ENCODE measurements at places on chromosomes 3 and 15.
A peak's percentile ranks its signal among the peaks of the same experiment; 100 is the strongest.

DNA sequence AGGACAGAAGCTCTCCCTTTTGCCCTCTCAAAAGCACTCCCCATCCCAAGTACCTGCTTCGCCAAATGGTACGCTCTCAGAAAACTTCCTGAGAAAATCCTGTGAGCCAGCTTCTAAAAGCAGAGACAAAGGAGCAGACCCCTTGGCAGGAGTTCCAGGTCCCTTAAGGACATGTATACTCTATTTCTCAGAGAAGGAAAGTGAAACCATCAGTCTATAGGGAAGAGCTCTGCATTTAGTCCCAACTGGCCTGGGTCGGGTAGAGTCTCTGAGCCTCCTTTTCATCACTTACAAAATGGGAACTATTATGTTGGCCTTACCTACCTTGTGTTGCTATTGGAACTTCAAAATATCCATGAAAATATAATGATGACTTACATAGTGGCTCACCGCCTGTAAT, 19.7 kb downstream of the DAPK2 start:
- DNase-seq, result no peak

DNA sequence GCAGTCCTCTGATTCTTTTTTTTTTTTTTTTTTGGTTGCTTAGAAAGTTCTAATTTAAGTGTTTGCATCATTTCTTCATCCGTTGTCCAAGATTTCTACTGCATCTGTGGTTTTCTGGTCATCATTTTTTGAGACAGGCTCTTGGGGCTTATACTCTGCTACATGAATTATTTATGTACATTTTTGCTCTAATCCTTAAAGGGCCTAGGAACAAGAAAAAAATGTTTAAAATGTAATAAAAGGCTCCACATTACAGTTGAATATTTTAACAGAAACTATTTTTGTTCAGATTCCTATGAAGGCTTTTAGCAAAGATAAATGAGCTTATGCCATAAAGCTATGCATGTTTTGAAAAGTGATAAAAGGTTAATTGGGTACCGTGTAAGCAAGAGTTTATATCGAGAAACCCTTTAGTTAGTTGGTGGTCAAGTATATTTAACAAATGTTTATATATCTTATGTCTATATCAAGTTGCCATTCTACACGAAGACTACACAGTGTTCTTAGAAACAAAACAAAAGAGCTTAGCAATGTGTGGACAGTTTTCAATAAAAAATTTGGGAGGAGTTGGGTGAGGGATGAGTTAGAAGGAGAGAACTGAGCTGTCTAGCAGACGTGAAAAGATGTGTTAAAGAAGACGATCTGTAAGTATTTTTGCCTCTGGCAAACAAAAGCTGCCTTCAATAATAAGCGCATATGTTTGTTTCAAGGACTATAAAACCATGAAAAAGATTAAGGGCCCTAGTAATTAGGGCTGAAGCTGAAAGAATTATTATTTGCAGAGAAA, 563.6 kb upstream of the NAALADL2 start:
- no peak for DNase-seq

DNA sequence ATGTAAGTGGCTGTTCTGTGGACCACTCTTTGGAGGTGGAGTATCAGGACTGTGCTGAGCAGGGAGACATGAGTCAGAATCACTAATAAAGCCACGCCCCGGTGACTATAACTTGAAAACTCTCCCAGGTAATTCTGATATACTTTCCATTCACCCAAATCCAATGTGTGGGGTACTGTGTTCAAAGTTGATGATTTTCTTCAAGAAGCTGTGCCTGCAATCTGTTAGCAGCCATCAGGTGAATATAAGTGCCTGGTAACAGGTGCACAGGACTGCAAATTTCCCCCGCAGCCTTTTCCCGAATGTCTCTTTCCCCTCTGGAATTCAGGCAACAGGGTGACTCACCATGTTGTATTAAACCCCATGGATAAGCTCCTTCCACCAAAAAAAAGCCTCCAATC, 17.0 kb downstream of the MAGI1 start:
- DNase-seq, result no peak

- DNase-seq, result no peak
These were observed 173.5 kb upstream of the NDN start for GRCh38 chr15:23860290-23861245.

DNA sequence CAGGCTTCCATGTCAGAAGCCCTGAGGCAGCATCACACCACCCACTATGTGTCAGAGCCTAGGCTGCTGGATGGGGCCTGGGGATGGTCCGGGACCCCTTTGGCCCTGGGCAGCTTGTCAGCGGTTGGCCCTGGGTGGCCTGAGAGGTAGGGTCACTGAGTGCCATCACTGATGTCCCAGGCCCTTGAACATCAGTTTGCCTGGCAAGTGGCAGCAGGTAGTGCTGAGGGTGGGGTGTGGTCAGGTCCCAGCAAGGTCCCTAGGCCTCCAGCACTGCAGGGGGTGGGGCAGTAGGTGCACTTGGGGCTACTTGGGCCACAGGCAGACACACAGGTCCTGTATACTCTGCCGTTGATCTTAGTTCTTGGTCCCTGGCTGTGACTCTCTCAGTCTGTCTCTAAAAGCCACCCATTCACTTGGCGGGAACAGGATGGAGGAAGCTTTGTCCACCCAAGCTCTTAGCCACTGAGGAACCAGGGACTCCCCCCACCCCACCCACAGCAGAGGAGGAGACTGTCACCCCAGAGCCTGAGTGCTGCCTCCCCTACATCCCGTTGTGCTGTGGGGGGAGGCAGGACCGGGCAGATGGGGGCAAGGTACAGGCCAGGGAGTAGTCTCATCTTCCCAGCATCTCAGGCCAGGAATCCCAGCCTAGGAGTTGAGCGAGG, 5.8 kb downstream of the GNAI2 start:
- no peak for DNase-seq

GRCh38 chr3:54168451-54168850, 46.1 kb downstream of the CACNA2D3 start:
- DNase-seq, result no peak

GRCh38 chr3:51382076-51382745, 2.9 kb upstream of the MANF start:
- no peak for DNase-seq

GRCh38 chr15:50418041-50418583, 6.1 kb upstream of the USP8 start:
- DNase-seq, result no peak

- no peak for DNase-seq
These were observed 1.7 kb downstream of the MLF1 start for GRCh38 chr3:158572766-158573060.

- no peak for DNase-seq
These were observed 12.6 kb downstream of the IFT57 start for GRCh38 chr3:108209579-108209978.

GRCh38 chr3:38646630-38647029, 2.9 kb downstream of the SCN5A start:
- DNase-seq, result peak; percentile 14

DNA sequence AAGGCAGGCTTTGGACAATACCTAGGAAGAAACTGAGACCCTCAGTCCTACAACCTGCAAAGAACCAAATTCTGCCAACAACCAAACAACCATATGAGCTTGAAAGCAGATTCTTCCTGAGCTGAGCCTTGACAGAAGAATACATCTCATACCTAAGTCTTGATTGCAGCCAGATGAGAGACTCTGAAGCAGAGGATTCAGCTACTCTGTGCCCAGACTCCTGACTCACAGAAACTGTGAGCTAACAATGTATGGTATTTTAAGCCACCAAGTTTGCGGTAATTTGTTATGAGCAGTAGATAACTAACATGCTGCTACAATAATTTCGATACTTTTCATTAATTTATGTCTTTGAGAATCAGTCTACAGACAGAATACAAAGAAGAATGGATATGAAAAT, 325.1 kb upstream of the CBLB start:
- DNase-seq, result no peak

- DNase-seq, result no peak
These were observed 14.6 kb downstream of the TRAIP start for GRCh38 chr3:49841806-49842205.

- no peak for DNase-seq
These were observed 17.6 kb downstream of the ADAM10 start for GRCh38 chr15:58731756-58732535.

GRCh38 chr3:37824954-37825328, 36.7 kb upstream of the CTDSPL start:
- no peak for DNase-seq

Data from DMS 273 treated with DMSO at 0.1 percent for 48 hours (cell line).